ENCODE measurements at places on chromosomes 7 and 10. TPM values are rescaled to one million over a fixed set of nuclear protein-coding genes. Genes with fewer than 3 reads are reported as not detected.

GRCh38 chr10:54702583-54703485 lies 98.2 kb downstream of the PCDH15 start:
- no peak for DNase-seq

DNA sequence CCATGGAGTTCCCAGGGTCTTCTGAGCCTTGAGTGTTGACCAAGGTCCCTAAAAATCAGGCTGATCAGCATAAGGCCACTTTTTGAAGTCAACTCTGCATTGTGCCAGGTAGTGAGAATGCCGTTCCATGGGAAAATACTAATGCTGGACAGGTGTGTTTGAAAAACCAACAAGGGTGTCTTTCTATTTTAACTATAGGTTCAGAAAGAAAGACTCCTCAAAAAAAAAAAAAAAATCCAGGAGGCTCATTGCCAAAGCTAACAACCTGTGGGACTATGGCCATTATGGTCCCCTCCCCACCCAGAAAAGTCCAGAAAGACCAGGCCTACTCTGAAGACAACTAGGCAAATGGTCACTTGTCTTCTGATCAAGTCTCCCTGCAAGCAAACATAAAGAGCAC lies 44.4 kb downstream of the NRAP start:
- DNase-seq = no peak

DNA sequence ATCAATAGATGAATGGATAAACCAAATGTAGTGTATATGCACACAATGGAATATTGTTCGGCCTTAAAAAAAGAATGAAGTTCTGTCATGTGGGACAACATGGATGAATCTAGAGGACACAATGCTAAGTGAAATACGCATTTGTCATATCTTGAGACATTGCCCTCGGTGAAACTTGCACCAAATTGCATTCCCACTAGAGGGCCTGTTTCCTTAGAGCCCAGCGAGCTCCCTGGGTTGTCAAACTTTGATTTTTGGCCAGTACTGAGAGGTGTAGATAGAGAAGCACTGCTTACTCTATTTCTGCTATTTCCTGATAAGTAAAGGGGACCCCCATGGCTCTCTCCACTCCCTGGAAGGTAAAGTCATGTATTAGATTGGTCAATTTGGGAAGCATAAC lies 157.1 kb downstream of the GPAM start:
- DNase-seq = peak; percentile 20

DNA sequence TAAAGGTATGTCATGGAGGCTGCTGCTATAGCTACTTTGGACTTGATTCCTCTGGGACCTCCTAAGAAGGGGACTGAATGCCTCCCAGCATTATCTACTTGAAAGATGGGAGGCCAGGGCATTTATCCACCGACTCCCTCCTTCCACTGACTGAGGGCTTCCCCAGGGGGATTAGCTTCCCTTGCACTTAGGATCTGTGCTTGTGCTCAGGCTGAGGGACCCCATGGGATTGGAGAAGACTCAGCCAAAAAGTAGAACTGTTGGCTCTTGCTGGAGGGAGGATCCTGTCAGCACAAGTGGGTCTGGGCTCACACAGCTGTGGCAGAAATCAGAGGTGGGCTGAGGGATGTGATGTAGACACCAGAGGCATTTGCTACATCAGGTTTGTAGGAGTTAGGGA lies 81.5 kb upstream of the SYPL1 start:
- no peak for DNase-seq

DNA sequence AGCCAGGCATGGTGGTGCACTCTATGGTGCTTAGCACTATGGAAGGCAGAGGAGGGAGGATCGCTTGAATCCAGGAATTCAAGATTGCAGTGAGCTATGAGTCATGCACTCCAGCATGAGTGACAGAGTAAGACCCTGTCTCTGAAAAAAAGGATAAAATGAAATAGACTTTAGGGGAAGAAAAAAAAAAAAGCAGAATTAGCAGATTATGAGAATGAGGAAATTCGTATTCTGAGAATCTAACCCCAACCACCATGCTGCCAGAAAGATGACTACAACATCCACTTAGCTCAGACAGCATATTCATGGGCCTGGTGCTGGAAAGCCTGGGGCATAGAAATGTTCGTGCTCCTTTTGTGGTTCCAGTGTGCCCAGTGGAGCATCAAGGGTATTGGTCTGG lies 63.3 kb downstream of the TMEM26 start:
- DNase-seq = peak; percentile 13

DNA sequence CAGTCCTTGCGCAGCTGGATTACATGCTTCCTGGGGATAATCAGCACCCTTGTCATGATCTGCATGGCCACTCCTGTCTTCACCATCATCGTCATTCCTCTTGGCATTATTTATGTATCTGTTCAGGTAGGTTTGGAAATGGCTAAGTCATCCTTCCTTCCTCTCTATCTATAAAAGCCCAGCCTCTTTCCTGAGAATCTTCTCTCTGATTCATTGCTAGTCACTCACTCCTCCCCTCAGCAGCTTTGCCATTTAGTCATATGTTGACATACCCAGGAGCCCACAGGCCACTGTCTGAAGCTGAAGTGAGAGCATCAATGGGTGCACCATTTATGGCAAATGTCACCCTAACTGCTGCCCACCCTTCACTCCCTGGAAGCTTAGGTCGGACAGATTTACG lies 52.0 kb downstream of the ABCC2 start:
- peak; percentile 60 for DNase-seq

- DNase-seq = peak; percentile 82
Observed at GRCh38 chr7:29113384-29114102, 32.8 kb downstream of the CPVL start.

- no peak for DNase-seq
Observed at GRCh38 chr7:140521421-140521820, 42.1 kb upstream of the MKRN1 start.

- DNase-seq = no peak
Observed at GRCh38 chr7:27895551-27895950, 155.6 kb downstream of the TAX1BP1 start.

- DNase-seq = no peak
Observed at GRCh38 chr10:122333037-122333436, 41.5 kb upstream of the PLEKHA1 start.

GRCh38 chr7:130281260-130281659 lies 11.7 kb upstream of the CPA4 start:
- DNase-seq = peak; percentile 93

- no peak for DNase-seq
Observed at GRCh38 chr10:63758080-63758479, 236.9 kb downstream of the REEP3 start.

- peak; percentile 5 for DNase-seq
Observed at GRCh38 chr7:31648288-31648687, 38.7 kb upstream of the PPP1R17 start.

GRCh38 chr10:34356463-34356862 lies 458.6 kb downstream of the PARD3 start:
- no peak for DNase-seq

DNA sequence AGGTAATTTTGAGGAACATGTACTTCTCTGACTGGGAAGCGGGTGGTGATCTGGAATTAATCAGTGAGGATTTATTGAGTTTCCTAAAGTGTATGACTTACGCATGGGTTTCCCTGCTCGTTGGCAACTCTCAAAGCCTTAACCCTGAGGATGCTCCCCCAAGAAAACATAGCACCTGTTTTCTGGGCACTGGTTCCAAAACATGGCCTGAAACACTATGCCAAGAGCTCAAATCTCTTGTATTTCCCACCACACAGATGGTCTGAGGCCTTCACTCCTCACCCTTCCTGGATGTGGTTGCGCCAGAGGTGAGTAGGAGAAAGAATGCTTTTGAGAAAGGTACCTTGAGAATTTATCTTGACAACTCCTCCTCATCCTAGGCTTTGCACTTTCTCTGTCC lies 250.4 kb downstream of the FZD1 start:
- no peak for DNase-seq

DNA sequence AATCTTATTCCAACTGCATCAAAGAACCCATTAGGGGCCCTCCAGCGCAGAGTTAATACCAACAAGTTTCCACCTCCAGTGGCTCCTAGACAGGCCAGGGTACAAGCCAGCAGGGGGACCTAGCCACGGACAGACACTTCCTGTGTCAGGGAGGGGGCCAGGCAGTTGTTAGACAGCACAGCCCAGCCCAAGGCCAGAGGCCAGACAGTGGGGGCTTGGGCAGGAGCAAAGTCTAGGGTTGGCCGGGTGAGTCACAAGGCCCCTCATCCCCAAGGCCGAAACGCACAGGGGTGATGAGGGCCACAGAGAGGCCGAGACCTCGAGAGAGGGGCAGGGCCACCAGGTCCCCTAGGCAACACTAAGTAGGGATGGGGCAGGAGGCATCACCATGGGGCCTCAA lies 19.3 kb upstream of the OPTN start:
- no peak for DNase-seq

GRCh38 chr10:93726024-93726423 lies 23.6 kb upstream of the FRA10AC1 start:
- DNase-seq = no peak

GRCh38 chr7:36161996-36162395 lies 8.9 kb downstream of the EEPD1 start:
- peak; percentile 79 for DNase-seq

GRCh38 chr10:131802996-131803395 lies 97.8 kb upstream of the PPP2R2D start:
- DNase-seq = no peak

GRCh38 chr7:106289848-106290247 lies 5.1 kb upstream of the NAMPT start:
- no peak for DNase-seq

DNA sequence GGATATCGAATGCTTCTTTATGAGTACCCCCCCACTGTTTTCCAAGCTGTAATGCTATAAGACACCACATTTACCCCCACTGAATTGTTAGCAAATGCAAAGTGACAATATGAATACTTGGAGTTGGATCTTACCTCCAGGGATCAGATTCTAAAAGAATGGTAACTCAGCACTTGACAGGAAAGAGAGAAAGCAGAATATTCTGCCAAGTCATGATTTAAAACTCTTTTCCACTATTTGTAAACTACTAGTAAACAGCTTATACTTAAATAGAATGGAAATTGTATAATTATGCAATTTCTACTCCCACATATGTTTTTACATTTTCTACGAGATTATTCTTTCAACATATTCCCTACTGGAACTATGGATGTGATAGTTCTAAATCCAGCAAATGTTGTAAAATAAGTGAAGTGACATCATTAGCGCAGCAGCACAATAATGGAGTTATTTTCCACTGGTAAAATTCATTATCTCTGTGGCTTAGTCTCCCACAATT lies 56.0 kb upstream of the TFEC start:
- DNase-seq = no peak

Gene FXYD4
- not detected for total RNA-seq

Gene AKR1C3
- 22.9 TPM for total RNA-seq

Gene CWF19L1
- 21.7 TPM for total RNA-seq

Gene GNGT1
- not detected for total RNA-seq

Gene CTAGE6
- not detected for total RNA-seq

Gene CLCN1
- total RNA-seq = not detected

Gene AKR1D1
- total RNA-seq = not detected
